Left ventricle myocardium superior (tissue), 1 donor: ENCODE measurements at places on chromosomes 4 and X. TPM values are rescaled to one million over a fixed set of nuclear protein-coding genes. Genes with fewer than 3 reads are reported as not detected.

DNA sequence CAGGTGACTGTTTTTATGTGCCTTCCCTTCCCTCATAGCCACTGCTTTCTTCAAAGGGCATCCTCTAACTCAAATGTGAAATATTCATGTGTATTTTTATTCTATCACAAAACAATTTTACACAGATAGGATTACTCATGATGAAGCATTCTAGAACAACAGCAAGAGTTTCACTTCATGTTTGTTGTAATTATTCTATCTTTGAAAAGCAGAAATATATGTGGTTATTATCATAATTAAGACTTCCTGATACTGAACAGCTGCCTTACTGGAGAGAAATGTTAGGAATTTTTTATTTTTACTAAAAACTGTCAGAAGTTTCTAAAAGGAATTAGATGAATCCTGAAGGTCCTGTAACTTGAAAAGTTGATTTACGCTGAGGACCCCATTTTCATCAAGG, 229.1 kb downstream of the PALLD start:
- DNase-seq: no peak

GRCh38 chr4:36310793-36311192, 29.4 kb downstream of the DTHD1 start:
- DNase-seq: no peak

- no peak for DNase-seq
Measured at GRCh38 chrX:10117864-10118377, 38.9 kb upstream of the CLCN4 start.

DNA sequence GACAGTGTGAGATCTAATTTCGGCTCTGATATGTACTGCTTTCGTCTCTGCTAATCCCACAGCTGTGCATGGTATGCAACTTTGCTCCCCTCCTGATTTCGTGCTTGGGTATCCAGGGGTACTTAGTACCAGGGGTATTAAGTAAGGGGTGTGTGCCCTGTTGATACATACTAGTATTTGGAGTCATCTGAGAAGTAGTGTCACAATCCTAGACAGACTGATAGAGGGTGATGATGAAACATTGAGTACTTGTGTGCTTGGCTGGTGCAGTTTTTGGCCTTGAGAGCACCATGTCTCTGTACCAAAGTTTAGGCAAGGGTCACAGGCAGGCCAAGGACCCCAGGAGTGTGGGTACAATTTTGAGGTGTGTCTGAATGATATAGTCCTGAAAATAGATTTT, 10.9 kb downstream of the GPAT3 start:
- no peak for DNase-seq

DNA sequence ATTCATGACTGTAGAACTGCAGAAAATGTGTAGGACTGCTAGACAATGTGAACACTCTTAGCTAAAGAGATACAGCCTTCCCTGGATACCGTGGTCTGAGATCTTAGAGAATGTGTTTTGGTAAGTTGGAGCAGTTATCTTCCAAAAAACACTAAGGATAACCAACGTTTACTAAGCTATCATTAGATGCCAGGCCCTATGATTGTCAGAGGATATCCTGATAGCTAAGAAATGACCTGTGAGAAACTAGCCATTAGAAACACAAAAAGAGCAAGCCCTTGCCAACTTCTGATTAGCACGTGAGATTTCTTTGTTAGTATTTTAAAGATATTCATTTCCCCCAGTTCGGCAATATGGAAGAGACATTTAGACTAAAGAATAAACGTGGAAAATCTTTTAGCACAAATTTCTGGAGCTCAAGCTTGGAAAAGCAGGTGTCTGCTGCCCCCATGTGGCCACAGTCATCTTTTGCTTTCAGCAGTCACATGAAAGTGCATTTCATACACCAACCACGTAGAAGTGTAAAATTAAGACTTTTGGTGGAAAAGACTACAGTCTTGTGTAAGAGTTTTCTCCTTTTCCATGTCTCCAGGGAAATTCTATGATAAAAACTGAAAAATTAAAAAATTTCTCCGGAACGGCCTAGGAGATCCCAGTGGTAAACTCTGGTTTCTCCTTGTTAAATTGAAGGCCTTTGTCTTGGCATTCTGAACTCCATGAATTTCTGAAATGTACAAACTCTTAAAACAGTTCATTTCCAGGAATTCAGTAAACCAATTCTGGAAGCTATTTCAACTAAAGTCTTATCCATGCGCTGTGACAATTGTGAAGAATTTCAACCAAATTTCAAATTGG, 136.4 kb downstream of the ZNF674 start:
- DNase-seq: peak; percentile 75

- DNase-seq: no peak
Measured at GRCh38 chr4:52010986-52011385, 9.2 kb downstream of the LRRC66 start.

GRCh38 chr4:155676430-155676825, 9.8 kb downstream of the GUCY1A1 start:
- no peak for DNase-seq

- no peak for DNase-seq
Measured at GRCh38 chr4:151529187-151529586, 120.2 kb downstream of the FHIP1A start.

- DNase-seq: peak; percentile 93
Measured at GRCh38 chr4:8267077-8267476, 2.5 kb upstream of the HTRA3 start.

- DNase-seq: no peak
Measured at GRCh38 chr4:142567620-142568451, 278.3 kb downstream of the INPP4B start.

The POLN gene
- 1.9 TPM for total RNA-seq

The IQSEC2 gene
- 12.0 TPM for total RNA-seq

The P2RY8 gene
- 2.6 TPM for total RNA-seq

The UGT2B10 gene
- not detected for total RNA-seq

The RS1 gene
- total RNA-seq: not detected
